Right lung (tissue), 10 donors: ENCODE measurements at places on chromosomes 2 and 18. TPM values are rescaled to one million over a fixed set of nuclear protein-coding genes. Genes with fewer than 3 reads are reported as not detected.

DNA sequence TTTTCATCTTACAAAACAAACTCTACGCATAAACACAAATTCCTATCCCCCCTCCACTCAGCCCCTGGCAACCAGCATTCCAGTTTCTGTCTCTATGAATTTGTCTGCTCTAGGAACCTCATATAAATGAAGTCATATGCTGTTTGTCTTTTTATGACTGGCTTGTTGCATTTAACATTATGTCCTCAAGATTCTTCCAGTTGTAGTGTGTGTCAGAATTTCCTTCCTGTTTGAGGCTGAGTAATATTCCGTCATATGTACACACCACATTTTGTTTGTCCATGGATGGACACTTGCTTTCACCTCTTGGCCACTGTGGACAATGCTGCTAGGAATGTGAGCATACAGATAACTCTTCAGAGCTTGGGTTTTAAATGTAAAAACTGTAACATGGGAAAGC is 272.1 kb downstream of the GBX2 start:
- DNase-seq: no peak

GRCh38 chr2:49843314-49843713 is 689.0 kb upstream of the FSHR start:
- no peak for DNase-seq

The RAB31 gene
- 33.9 TPM for polyA plus RNA-seq

- no peak for DNase-seq
These were observed 60.5 kb downstream of the BMPR2 start for GRCh38 chr2:202436626-202437025.

The HDHD2 gene
- polyA plus RNA-seq: 45.8 TPM

- DNase-seq: no peak
These were observed 22.7 kb upstream of the GMPPA start for GRCh38 chr2:219475697-219476651.

GRCh38 chr2:127437781-127438726 is 19.8 kb downstream of the PROC start:
- no peak for DNase-seq
